T follicular helper cell (primary cell): ENCODE measurements at places on chromosomes 13 and 19.
A peak's percentile ranks its signal among the peaks of the same experiment; 100 is the strongest.

- no peak for DNase-seq
Observed at GRCh38 chr13:48493851-48494250, 39.0 kb downstream of the RCBTB2 start.

DNA sequence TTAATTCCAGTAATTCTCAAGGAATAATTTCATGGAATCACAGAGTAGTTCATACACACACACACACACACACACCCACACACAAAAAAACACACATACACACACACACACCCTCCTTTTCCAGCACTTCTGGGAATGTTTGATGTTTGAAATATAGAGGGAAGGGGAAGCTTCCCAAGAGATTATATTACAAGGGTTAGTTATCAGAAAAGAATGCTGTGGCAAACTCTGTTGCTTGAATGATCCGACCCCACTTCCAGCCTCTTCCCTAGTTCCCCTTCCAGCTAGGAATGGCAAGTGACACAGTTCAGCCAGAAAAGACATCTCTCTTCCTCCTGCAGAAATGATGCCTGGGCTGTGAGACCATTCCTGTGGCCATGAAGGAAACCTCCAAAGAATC is 49.9 kb downstream of the KCTD12 start:
- no peak for DNase-seq

GRCh38 chr19:48194041-48194843 is 23.8 kb downstream of the ZSWIM9 start:
- DNase-seq = no peak

DNA sequence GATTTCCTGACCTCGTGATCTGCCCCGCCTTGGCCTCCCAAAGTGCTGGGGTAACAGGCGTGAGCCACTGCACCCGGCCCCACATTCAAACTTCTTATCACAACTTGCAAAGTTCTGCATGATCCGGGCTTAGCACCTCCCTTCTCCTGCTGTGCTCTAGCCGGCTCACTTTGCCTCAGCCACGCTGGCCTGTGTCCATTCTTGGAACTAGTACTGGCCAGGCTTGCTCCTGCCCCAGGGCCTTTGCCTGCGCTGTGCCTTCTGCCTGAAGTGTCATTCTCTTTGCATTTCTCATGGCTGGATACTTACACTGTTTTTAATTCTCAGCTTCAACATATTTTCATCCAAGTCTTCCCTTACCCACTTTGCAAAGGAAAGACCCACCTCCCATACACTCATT is 29.9 kb downstream of the CACNG6 start:
- DNase-seq = no peak

DNA sequence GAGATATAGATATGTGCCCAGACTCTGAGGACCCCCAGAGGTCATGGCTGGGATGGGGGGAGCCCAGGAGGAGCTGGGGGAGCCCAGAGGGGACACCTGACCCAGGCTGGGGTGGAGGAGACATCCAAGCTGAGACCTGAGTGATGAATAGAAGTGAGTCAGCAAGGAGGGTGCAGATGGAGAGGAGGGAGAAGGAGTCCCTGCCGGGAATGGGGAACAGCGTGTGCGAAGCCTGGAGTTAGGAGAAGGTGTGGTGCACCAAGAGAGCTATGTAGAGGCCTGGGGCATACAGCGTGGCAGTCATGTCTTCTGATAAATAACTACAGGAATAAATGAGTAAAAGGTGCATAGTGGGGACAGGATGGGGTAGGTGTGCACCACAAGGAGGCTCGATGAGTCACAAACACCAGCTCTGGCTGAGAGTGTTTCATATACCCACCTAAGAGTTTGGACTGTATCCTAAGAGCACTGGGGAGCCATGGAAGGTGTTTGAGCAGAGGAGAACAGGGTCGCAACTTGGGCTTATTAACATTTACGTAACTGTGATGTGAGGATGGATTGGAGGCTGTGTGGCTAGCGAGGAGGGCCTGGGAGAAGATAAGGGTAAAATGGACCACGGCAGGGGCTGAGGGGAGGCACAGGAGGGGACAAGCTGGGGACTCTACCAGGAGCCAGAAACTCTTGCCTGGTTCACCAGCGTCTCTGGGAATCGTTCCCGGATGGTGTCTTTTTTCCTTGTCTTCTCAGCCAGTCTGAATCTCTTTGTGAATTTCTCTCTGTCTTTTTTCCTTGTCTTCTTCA is 1.4 kb downstream of the CEACAM18 start:
- no peak for DNase-seq

DNA sequence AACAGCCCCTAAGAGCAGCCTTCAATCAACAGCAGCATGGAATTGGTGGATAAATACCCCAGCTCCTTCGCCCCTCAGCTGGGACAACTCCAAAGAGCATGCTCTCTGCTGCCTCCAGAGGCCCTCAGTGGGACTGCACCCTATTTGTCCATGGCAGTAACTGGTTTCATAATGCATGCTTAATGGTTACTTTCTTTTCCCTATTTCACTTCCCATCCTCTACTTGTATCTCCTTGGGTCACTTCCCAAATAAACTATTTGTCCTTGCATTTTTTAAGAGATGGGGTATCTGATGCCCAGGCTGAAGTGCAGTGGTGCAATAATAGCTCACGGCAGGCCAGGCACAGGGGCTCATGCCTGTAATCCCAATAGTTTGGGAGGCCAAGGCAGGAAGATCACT is 13.5 kb upstream of the TPM4 start:
- peak; percentile 56 for DNase-seq

DNA sequence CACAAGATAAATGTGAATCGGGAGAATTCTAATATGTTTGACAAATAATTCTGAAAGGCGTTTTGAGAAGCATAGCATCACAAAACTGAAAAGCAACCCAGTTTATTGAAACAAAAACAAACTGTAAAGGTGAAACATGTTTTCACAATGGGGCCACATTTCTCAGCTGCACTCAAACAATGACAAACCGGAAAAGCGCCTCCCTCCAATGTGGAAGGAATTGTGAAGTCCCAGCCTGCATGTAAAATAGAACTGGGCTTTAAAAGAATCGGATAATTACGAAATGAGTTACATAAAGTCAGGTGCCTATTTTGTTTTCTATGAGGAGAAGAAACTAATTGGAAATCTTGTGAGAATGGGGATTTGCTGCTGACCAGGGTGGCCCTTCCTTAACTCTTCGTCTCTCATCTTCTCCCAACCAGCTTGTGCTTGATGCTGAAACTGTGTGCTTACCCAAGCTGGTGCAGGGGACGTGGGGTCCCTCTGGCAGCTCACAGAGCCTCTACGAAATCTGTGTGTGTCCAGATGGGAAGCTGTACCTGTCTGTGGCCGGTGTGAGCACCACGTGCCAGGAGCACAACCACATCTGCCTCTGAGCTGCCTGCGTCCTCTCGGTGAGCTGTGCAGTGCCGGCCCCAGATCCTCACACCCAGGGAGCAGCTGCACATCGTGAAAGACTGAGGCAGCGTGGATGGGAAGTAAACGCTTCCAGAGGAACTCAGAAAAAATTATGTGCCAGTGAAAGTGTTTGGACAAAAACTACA is 109.4 kb downstream of the SACS start:
- no peak for DNase-seq

GRCh38 chr13:109326601-109327000 is 459.8 kb downstream of the IRS2 start:
- no peak for DNase-seq

DNA sequence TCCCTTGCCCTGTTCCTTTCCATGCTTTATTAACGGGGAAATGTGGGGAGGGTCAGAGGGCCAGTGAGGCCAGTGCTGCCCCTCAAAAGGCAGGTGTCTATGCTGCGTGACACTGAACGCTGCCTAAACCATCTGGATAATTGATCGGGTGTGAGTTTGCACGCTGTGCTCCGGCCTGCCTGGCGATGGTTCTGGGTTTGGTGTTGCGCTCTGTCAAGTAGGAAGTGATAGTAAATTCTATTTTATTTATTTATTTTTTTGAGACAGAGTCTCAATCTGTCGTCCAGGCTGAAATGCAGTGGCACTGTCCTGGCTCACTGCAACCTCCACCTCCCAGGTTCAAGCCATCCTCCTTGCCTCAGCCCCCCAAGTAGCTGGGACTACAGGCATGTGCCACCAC is 86.5 kb downstream of the ATP11A start:
- no peak for DNase-seq

DNA sequence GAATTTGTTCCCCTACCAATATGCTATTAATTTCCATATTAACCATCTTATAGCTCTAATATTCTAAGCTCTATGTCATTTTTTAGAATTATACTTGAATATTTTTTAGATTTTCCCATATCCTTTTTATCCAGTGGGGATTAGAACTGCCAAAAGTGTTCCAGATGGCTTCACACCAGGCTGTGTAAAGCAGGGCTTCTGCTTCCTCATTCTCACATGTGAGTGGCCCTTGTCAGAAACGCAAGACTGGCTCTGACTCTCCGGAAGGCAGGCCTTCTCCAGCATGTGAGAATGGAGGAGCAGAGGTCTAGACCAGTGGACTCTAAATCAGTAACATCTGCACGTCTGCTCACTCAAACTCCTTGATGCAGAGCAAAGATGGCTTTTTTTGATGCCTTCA is 650.1 kb downstream of the FGF9 start:
- no peak for DNase-seq

- no peak for DNase-seq
Observed at GRCh38 chr19:3189702-3190469, 4.2 kb downstream of the NCLN start.

DNA sequence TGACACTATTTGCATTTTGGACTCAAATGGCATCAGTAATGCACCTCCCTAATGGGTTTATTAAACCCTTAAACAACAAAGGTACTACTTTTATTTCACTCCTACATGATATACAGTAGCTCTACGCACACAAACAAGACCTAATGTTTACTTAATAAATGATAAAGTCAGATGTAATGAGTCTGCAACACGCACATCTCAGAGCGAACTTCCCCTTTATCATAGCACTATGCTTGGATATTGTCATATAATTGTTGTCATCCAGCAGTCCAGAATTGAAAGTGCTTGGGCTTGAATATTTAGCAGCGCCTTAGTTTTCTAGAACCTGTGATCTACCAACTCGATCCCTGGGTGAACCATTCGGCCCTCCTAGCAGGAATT is 772 bp downstream of the PARP4 start:
- DNase-seq = no peak

DNA sequence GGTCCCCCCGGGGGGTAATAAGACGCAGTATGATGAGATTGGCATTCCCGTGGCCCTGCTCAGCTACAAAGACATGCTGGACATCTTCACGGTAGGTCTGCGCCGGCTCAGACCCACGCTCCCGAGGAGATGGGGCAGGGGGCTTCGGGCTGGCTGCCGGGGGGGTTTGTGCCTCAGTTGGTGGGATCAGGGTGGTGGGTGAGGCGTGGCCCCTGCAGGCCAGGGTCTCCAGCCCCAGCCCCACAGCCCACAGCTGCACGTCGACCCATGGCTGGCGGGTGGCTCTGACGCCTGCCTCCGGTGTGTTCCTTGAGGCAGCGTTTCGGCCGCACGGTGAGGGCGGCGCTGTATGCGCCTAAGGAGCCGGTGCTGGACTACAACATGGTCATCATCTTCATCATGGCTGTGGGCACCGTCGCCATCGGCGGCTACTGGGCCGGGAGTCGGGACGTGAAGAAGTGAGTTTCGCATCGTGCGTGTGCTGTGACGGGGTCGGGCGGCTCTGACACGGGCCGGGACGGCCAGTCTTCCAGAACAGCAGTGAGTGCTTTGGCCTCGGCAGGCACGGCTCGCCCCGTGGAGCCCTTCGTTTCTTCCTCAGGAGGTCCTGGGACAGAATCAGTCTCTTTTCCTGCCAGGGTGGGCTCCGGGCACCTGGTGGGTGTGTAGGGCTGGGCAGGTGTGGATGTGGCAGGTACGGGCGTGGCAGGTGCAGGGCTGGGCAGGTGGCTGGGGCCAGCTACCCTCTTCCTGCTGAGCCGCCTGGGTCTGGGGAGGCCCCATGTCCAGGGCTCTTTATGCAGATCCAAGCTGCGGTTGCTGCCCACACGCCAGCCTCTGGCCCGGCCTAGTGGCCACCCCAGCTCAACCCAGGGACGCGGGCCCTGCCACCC is 10.5 kb downstream of the SPPL2B start:
- DNase-seq = no peak

- no peak for DNase-seq
Observed at GRCh38 chr13:46643165-46643777, 90.3 kb downstream of the LRCH1 start.

GRCh38 chr19:32404933-32405430 is 588 bp upstream of the DPY19L3 start:
- no peak for DNase-seq

GRCh38 chr13:29707876-29708543 is 112.5 kb upstream of the SLC7A1 start:
- DNase-seq = peak; percentile 24

DNA sequence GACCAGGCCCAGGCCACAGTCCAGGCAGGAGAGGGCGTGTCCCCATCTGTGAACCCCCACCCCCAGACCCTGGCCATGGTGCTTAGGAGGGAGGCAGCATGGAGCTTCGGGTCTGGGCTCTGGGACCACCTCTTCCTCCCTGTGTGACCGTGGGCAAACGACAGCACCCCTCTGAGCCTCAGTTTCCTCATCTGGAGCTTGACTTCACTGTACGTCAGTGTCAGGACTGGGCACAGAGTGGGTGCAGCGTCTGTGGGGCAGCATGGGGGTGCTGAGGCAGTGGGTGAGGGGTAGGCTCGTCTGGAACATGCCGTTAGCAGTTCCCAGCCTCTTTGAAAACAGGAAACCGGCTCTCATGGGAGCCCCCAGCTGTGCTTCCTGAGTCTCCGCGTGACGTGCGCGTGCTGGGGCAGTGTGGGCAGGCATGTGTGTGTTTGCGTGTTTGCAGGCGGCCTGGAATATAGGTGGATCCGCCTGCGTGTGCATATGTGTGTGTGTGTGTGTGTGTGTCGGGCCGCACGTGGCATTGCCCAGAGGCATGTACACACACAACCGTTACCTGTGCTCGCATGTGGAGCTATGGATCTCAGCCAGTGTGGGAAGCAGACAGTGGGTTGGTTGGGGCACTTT is 15.8 kb downstream of the ARRDC2 start:
- peak; percentile 81 for DNase-seq

- no peak for DNase-seq
Observed at GRCh38 chr13:37905736-37906135, 36.2 kb upstream of the TRPC4 start.

DNA sequence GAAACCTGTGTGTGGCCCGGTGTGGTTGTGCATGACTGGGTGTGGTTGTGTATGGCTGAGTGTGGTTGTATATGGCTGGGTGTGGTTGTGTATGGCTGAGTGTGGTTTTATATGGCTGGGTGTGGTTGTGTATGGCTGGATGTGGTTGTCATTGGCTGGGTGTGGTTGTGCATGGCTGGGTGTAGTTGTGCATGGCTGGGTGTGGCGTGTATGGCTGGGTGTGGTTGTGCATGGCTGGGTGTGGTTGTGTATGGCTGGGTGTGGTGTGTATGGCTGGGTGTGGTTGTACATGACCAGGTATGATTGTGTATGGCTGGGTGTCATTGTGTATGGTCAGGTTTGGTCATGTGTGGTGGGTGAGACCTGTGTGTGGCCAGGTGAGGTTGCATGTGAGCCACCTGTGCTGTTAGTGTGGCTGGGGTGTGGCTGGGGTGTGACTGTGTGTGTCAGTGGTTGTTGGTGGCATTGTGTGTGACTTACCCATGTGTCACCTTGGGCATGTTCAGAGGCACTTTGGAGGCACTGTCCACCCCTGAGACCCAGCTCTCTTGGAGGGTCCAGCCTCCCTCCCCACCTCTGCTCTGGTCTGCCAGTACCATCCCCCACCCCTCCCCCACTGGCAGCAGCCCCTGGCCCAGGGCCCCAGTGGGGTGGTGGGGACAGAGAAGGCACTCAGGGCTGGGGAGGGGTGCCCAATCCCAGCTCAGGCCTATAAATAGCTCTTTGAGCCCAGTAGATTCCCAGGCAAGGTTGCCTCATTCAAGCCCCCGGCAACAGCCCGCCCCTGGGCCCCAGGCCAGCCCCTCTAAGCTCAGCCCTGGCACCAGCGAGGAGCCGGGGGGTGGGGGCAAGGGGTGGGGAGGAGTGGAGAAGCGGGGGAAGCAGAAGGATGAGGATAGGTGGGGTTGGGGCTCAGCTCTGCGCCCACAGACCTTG is 3.9 kb upstream of the NCAN start:
- no peak for DNase-seq
